ENCODE measurements at places on chromosomes 5 and 9.

DNA sequence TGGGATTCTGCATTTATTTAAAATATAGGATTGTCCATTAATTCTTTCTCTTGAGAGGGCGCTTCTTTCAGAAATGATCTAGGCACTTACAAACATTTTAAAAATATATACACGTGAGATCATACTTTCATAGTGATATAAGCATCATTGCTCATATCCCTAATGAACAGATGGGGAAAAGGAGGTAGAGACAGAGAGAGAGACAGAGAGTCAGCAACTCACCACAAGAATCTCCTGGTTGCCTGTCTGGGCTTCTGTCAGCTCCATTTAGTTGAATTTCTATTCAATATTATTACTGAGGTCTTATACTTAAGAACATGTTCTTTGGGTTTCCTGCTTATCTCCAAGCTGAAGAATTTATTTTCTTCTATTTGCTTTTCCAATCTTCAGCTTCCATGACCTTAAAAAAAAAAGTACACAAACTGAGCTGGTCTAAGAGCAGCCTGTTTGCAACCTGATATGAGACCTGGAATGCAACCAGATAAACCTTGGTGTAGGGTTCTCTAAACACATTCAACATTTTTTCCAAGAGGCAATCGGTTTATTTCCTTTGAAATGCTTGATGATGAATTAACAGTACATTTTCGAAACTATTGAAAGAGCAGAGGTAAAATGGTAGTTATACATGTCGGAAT is 51.6 kb upstream of the LIFR start:
- DNase-seq = no peak

DNA sequence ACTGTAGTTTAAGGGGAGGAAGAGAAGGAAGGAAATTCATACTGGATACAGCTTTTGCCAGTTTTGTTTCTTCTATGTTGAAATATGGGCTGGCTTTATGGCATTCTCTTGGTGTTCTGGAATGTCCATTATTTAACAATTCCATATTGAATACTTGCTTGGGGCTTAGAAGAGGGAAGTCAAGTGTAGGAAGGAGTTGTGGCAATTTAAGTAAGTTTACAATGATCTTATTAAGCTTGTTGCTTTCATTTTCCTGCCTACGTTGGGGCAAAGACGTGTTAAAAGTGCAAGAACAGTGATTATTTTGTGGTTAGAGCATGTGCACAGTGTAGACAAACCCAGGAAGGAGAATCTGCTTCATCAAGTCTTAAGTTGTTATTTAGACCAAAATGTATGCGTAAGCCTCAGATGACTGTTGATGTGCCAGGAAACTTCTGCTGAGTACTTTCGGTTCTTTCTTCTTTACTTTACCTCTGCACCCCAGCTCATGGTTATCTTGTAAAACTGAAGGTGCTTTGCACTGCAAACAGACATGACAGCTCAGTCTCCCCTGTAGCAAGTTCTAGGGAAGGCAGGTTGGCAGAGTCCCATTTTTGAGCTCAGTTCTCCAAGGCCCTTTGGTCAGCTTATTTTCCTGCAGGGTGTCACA is 75.8 kb downstream of the F2RL2 start:
- DNase-seq = no peak

- no peak for DNase-seq
Measured at GRCh38 chr5:59436364-59437148, 457.0 kb downstream of the PDE4D start.

DNA sequence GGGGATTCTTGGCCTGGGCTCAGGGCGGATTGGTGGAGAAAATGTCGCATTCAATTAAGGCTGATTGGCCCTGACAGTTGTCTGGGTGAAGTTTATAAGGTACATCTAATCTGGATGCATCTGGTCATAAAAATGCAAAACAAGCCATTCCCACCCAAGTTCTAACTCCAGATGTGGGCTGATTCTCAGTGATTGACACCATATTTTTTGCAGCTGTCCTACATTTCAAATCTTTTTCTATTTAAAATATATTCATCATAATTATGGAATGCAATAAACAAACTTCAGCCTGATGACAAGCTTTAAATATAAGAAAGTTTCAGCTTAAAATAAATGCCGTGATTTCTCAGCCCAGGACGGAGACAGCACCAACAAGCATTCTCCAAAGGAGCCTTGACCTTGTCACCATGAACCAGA is 146.4 kb upstream of the SMIM23 start:
- no peak for DNase-seq

GRCh38 chr5:149072376-149072775 is 9.5 kb upstream of the SH3TC2 start:
- no peak for DNase-seq

GRCh38 chr5:73940026-73940425 is 314.0 kb downstream of the ARHGEF28 start:
- DNase-seq = no peak

GRCh38 chr5:5454391-5454790 is 31.9 kb downstream of the ICE1 start:
- DNase-seq = no peak

- DNase-seq = no peak
Measured at GRCh38 chr9:76366275-76366674, 28.0 kb downstream of the RFK start.

GRCh38 chr9:132638240-132638639 is 31.5 kb downstream of the DDX31 start:
- no peak for DNase-seq

DNA sequence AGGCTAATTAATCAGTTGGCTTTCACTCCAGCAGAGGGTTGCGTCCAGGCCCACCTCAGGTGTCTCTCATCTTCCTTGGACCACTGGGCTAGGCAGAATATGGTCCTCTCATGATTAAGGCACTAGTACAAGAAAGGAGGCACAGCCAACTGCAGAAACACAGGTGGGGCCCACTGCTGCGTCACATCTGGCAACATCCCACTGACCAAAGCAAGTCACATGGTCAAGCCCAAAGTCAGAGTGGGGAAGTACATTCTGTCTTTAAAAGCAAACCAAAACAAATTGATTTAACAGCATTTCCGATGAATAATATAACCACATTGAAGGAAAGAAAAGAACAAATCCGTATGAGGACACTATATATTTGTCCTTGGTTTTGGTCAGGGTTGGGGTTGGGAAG is 28.0 kb upstream of the UBTD2 start:
- DNase-seq = no peak

DNA sequence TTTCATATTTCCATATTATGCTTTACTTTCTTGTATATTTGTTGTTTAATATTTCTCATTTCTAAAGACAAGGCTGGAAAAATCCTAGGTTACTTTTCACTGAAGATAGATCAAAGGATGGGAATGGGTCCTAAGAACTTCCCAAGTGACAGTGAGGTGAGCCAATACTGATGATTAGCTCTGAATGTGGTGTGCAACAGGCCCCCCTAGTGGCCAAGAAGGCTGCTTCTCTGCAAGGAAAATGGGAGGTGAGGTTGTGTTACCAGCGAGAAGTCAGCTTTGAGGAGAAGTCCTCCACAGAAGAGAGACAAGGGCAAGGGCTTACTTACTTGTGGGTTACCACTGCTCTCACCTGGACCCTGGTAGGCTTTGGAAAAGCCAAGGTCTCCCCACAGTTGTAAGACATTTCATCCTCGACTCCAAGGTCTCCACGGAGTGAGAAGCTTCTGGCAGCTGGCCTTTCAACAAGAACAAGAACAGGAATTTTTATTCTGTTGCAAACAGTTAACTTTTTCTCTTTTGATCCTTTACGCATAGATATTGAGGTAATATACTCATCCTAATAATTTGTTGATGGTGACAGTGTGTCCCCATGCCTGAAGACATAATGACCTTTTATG is 69.9 kb downstream of the MAMDC2 start:
- peak; percentile 42 for DNase-seq

DNA sequence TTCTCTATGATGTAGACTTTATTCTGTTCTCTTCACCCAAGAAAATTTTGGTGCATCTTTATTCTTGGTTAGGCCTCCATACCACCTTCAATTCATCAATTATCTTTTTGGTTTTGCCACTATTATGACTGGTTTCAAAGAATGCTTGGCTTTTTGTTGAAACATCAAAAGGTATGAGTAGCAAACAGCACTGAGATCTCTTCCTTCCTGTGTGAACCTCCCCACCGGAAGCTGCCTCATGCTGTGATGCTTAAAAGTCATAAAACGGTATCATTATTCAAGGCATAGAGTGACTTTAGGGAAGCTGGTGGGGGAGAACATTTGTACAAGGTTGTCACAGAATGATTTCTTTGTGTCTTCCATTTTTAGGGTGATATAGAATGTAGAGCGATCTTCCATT is 70.6 kb downstream of the IQGAP2 start:
- DNase-seq = peak; percentile 12

GRCh38 chr9:135683401-135684034 is 15.8 kb downstream of the SOHLH1 start:
- no peak for DNase-seq

DNA sequence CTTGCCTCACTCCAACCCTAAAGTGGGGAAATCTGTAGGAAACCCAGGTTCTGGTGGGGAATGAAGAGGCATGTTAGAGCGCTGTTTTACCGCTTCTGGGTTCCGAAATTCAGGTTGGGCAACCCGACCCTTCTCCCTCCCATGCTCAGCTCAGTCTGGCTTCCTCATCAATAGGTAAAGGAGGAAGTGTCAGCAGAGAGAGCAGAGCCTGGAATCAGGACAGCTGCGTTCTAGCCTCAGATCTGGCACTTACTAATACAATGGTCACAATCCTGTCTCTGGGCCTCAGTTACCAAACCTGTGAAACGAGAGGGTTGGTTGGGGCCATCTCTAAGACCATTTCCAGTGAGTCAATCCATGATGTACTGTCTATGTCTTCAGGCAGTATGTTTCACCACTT is 16.2 kb upstream of the TNIP1 start:
- no peak for DNase-seq

- DNase-seq = no peak
Measured at GRCh38 chr5:122749886-122750285, 25.0 kb upstream of the SNX2 start.

DNA sequence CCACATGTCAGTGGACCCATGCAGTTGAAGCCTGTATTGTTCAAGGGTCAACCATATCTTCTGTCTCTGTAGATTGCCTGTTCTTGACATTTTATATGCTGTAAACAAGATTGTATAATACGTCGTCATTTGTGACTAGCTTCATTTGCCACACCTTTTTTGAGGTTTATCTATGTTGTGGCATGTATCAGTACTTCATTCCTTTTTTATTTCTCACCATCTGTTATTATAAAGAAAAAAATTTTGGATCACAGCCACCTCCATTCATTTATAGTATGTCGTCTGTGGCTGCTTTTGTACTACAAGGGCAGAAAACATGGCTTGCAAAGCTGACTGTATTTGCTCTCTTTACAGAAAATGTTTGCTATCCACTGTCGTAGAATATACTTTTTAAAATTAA is 72.4 kb downstream of the TEK start:
- DNase-seq = no peak

DNA sequence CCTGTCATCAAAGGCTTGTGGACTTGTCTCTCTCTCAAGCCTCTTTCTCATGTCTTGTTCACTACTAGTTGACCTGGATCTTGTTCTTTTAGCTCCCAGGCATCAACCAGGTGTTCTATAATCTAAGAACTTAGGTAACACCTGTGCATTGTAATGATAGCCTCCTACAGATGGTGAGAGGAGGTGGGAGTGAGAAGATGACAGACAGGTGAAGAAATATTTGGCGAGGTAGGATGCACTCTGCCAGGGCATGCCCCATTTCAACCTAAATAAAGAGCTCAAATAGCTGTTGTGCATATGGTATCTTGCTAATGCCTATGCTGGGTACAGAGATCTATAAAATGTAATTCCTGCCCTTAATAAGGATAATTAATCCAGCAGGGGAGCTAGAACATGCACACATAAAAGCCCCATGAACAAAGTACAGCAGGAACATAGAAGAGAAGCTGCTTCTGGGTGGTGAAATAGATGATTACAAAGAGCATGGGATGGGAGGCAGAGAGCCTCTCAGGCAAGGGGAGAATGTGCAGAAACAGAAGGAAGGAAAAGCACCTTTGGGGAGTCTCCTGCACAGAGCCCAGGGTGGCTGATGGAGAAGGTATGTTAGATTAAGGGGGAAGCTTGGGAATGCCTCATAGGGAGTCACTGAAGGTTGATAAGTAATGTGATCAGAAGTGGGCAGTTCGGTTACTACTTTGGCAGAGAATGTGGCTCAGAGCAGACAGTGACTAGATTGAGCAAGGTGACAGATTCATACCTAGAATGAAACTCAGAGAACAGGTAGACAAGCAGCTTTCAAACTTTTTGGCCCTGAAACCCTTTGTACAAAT is 28.0 kb upstream of the PLIN2 start:
- DNase-seq = no peak

DNA sequence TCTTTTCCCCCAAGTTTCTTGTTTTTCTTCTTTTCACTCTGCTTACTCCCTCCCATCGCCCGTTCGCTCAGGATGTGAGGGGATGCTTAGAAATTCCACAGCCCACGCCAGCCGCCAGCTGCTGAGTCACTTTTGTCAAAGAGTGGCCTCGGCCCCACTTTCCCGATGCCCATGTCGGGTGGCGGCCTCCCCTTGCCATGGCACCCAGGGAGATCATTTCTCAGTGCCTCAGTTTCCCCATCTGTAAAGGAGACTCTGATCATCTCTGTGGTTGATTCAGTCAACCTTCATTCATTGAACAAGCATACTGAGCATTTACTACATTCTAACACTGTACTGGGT is 353 bp upstream of the PDGFRB start:
- no peak for DNase-seq

GRCh38 chr9:111301195-111301594 is 28.8 kb downstream of the OR2K2 start:
- no peak for DNase-seq
